Glutamatergic neuron (in vitro differentiated cells): ENCODE measurements at places on chromosomes 3 and 15. TPM values are rescaled to one million over a fixed set of nuclear protein-coding genes. Genes with fewer than 3 reads are reported as not detected.

GRCh38 chr3:77160931-77161497, 121.1 kb downstream of the ROBO2 start:
- H3K36me3 ChIP-seq, result no peaks in the 10 kb centered on the region
- H3K27ac ChIP-seq, result peak overlapping the region; percentile 72
- H3K4me3 ChIP-seq, result no peak overlapping the region

- DNase-seq, result no peak
- no peak overlapping the region for H3K27ac ChIP-seq
- H3K4me3 ChIP-seq, result no peak overlapping the region
- H3K36me3 ChIP-seq, result peaks cover 17% of the 10 kb centered on the region
These were observed 74.3 kb upstream of the SEC13 start for GRCh38 chr3:10395196-10395595.

The BCL2A1 gene
- not detected for total RNA-seq

The WDR76 gene
- 4.7 TPM for total RNA-seq

GRCh38 chr3:17795711-17796110, 53.3 kb upstream of the TBC1D5 start:
- no peaks in the 10 kb centered on the region for H3K4me1 ChIP-seq
- H3K36me3 ChIP-seq, result peaks cover 9% of the 10 kb centered on the region
- no peak overlapping the region for H3K4me3 ChIP-seq
- H3K27ac ChIP-seq, result no peak overlapping the region
- H3K27me3 ChIP-seq, result no peaks in the 10 kb centered on the region
- no peak for DNase-seq

DNA sequence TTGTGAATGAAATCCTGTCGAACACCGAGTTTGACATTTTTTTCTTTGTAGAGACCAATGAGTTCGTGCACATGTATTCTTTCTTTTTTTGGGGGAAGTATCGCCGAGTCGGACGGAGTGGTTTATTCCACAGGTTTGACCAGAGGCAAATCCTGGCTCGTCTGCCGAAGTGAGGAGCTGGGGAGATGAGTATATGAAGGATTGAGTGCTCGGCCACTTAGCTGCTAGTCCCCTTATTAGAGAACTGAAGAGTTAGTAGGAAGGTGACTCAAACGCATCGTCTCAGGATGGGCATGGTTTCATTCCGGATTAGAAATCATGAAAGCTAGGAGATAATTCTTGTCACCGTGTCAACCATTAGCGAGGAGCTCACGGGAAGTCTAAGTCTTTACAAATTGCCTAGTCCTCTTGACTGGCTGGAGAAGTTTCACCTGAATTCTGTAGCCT, 154.7 kb upstream of the GOLIM4 start:
- peak overlapping the region; percentile 88 for H3K4me3 ChIP-seq
- H3K27ac ChIP-seq, result peak overlapping the region; percentile 65
- DNase-seq, result peak; percentile 18
- peaks cover 14% of the 10 kb centered on the region for H3K27me3 ChIP-seq

The GRAMD1C gene
- total RNA-seq, result 2.1 TPM

GRCh38 chr3:140950863-140951262, 9.2 kb downstream of the SLC25A36 start:
- no peaks in the 10 kb centered on the region for H3K27me3 ChIP-seq
- H3K4me1 ChIP-seq, result peaks cover 33% of the 10 kb centered on the region
- H3K36me3 ChIP-seq, result no peaks in the 10 kb centered on the region
- peak overlapping the region; percentile 71 for H3K27ac ChIP-seq
- H3K4me3 ChIP-seq, result no peak overlapping the region

- DNase-seq, result no peak
- no peak overlapping the region for H3K27ac ChIP-seq
- no peaks in the 10 kb centered on the region for H3K36me3 ChIP-seq
- H3K4me1 ChIP-seq, result no peaks in the 10 kb centered on the region
- H3K4me3 ChIP-seq, result no peak overlapping the region
These were observed 101.6 kb upstream of the TNIK start for GRCh38 chr3:171561596-171562323.

The NXPE3 gene
- 29.1 TPM for total RNA-seq

DNA sequence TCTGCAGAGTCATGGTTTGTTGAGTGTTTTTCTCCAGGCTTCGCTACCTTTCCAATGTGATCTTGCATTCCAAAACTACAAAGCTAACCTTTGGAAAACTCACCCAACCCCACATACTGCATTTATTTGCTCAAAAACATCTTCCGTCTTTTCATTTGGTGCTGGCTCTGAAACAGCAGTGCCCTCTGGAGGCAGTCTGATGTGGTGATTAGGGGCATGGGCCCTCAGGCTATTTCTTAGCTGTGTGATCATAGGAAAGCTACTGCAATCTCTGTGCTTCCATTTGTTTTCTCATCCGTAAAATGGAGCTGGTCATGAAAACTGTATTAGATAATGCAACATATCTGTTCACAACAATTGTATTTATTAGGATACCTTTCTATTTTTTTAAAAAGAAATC, 47.0 kb downstream of the MTHFS start:
- no peak overlapping the region for H3K27ac ChIP-seq
- peaks cover 4% of the 10 kb centered on the region for H3K36me3 ChIP-seq
- no peaks in the 10 kb centered on the region for H3K27me3 ChIP-seq
- DNase-seq, result peak; percentile 68
- no peak overlapping the region for H3K4me3 ChIP-seq
- peaks cover 11% of the 10 kb centered on the region for H3K4me1 ChIP-seq

- H3K27ac ChIP-seq, result peak overlapping the region; percentile 25
- DNase-seq, result peak; percentile 41
- no peak overlapping the region for H3K4me3 ChIP-seq
- peaks cover 5% of the 10 kb centered on the region for H3K36me3 ChIP-seq
- peaks cover 26% of the 10 kb centered on the region for H3K4me1 ChIP-seq
These were observed 54.4 kb upstream of the TLE3 start for GRCh38 chr15:70152070-70152480.

The ATP13A4 gene
- total RNA-seq, result 0.93 TPM

GRCh38 chr3:194955546-194955945, 269.9 kb downstream of the FAM43A start:
- DNase-seq, result no peak
- peaks cover 5% of the 10 kb centered on the region for H3K27me3 ChIP-seq
- H3K36me3 ChIP-seq, result no peaks in the 10 kb centered on the region
- no peak overlapping the region for H3K27ac ChIP-seq

DNA sequence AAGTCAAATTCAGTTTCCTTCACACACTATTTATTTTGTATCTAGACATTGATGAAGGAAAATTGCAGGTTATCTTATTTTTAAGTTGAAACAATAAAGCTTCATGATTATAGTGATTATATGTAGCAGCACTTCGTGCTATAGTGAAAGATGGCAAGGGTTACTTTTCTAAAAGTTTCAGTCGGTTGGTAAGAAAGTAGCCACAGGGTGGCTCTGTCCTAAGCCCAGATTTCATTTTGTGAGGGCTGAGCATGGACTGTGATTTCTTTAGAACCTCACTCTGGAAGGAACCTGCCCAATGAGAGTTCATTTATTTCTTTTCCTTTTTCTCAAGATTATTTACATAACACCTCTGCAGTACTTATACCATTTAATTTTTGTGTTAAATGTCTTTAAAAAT, 66.5 kb downstream of the NME9 start:
- H3K4me3 ChIP-seq, result no peak overlapping the region
- DNase-seq, result no peak
- H3K36me3 ChIP-seq, result no peaks in the 10 kb centered on the region
- no peaks in the 10 kb centered on the region for H3K27me3 ChIP-seq

DNA sequence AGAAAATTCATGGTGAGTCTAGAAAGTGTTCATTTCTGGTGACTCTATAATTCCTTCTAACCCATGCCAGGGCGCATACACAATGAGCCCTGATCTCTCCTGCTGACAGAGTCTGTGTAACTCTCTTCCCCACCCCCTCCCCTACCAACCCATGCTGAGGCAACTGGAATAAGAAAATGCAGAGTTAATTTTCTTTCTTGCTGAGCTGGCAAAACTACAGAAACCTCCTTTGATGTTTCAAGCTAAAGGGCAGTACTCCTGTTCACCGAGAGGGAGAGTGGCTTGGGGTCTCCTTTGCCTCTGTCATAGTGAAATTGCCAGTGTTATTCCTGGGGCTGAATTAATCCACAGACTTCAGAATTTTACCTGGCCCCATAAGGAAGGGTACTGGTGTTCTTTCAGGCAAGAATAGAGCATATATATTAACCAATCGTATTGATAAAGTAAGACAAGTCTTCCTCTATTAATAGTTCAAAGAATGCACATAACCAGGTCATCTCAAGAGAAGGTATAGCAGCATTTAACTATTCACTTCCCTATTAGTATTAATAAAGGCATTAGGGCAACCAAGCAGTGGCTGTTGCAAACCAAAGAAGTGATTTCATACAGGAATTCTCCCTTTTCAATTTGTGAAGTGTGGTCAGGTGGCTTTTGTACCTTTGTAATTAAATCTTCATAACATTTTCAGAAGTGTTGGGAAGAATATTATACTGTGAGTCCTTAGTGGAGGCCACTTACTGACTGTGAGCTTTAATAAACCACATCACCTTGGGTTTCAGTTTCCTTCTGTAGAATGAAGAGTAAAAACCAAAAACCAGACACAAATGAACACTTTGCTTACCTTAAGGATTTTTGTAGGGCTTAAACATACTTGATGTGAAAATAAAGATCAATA, 4.1 kb downstream of the GAP43 start:
- DNase-seq, result no peak
- H3K4me1 ChIP-seq, result peaks cover 12% of the 10 kb centered on the region
- peak overlapping the region; percentile 99 for H3K27ac ChIP-seq
- H3K36me3 ChIP-seq, result no peaks in the 10 kb centered on the region

The GLDN gene
- 0.56 TPM for total RNA-seq

GRCh38 chr3:196274585-196274984, 12.9 kb downstream of the PCYT1A start:
- DNase-seq, result no peak
- H3K27me3 ChIP-seq, result peaks cover 2% of the 10 kb centered on the region
- H3K27ac ChIP-seq, result no peak overlapping the region
- H3K4me3 ChIP-seq, result no peak overlapping the region
- peaks cover 4% of the 10 kb centered on the region for H3K4me1 ChIP-seq

- no peaks in the 10 kb centered on the region for H3K36me3 ChIP-seq
- H3K4me1 ChIP-seq, result peaks cover 12% of the 10 kb centered on the region
- H3K27me3 ChIP-seq, result no peaks in the 10 kb centered on the region
- H3K27ac ChIP-seq, result no peak overlapping the region
- no peak overlapping the region for H3K4me3 ChIP-seq
These were observed 16.5 kb upstream of the GLCE start for GRCh38 chr15:69143756-69144436.

The EPHB1 gene
- 16.3 TPM for total RNA-seq

DNA sequence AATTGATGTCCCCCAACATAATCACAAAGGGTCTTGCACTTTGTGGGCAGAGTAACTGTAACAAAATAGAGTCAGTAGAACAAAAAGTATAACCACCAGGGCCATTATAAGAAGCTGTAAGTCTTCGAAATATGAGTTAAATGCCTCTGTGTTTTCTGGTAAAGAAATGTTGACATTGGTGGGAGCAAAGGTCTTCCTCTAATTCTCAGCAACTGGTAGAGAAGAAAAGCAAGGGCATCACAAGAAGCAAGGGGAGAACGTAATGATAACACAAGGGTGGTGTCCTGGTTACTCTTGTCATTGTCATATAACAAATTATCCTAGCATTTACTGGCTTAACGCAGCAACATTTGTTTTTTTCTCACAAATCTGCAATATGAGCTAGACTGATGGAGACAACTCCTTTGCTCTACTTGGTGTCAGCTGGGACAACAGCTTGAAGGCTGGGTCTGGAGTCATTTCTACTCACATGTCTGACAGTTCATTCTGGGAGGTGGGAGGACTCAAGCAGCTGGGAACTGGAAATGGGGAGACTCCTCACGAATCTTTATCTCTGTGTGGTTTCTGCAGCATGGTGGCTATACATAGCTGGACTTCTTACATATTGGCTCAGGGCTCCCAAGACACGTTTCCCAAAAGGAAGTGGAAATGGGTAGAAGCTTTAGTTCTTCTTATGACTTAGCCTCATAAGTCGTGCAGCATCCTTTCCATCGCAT, 20.2 kb downstream of the DNAJB11 start:
- H3K27ac ChIP-seq, result no peak overlapping the region
- no peak overlapping the region for H3K4me3 ChIP-seq
- no peaks in the 10 kb centered on the region for H3K4me1 ChIP-seq

The FETUB gene
- not detected for total RNA-seq

DNA sequence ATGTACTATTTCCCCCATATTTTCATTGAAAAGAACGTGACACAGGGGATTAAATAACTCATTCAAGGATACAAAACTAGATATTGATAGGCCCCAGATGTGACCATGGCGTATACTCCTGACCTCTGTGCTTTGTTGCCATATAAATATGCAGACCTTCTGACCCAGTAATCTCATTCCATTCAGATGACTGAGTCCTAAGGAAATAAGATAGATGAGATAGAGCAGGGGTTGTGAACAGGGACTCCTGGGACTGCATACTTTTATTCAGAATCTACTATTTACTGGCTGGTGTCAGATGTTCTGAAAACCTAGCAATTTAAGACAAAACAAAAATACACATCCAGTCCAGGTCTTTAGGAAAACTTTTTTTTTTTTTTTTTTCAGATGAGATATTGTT, 139.2 kb upstream of the MANF start:
- peaks cover 5% of the 10 kb centered on the region for H3K27me3 ChIP-seq
- H3K4me1 ChIP-seq, result no peaks in the 10 kb centered on the region
- no peak overlapping the region for H3K27ac ChIP-seq
- H3K4me3 ChIP-seq, result no peak overlapping the region
- no peak for DNase-seq

The MAP2K1 gene
- 27.3 TPM for total RNA-seq

The TGM4 gene
- total RNA-seq, result not detected
